ENCODE measurements at places on chromosomes 2 and 18.

GRCh38 chr2:37570773-37571586 is 100.5 kb downstream of the CDC42EP3 start:
- DNase-seq: peak; percentile 31

GRCh38 chr2:198483051-198483450 is 678.7 kb downstream of the PLCL1 start:
- DNase-seq: no peak

DNA sequence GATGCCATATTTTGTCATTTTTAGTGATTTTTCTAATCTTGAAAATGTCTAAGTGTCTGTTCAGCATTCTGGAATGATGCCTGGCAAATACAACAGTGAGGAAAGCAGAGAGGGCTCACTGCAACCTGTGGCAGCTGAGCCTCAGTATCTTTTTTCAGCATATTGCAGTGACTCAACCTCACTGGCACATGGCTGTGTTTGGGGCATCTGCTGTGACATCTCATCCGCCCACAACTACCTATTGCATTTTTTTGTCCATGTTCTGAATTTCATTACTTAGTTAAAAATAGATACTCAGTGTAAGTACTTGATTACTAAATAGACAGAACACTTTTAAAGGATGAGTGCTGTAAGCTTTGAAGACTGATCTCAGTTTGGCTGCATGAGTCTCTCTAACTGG is 10.7 kb downstream of the BABAM2 start:
- DNase-seq: no peak

- DNase-seq: no peak
Observed at GRCh38 chr2:120901201-120901600, 165.5 kb downstream of the GLI2 start.

GRCh38 chr2:217916504-217917254 is 86.1 kb downstream of the TNS1 start:
- no peak for DNase-seq

- DNase-seq: no peak
Observed at GRCh38 chr2:29064346-29064715, 10.0 kb downstream of the PCARE start.

- peak; percentile 82 for DNase-seq
Observed at GRCh38 chr2:186575302-186575701, 14.6 kb upstream of the ITGAV start.

GRCh38 chr18:7393080-7393479 is 162.2 kb downstream of the LRRC30 start:
- DNase-seq: no peak

- no peak for DNase-seq
Observed at GRCh38 chr18:41347057-41347456, 608.0 kb upstream of the PIK3C3 start.

DNA sequence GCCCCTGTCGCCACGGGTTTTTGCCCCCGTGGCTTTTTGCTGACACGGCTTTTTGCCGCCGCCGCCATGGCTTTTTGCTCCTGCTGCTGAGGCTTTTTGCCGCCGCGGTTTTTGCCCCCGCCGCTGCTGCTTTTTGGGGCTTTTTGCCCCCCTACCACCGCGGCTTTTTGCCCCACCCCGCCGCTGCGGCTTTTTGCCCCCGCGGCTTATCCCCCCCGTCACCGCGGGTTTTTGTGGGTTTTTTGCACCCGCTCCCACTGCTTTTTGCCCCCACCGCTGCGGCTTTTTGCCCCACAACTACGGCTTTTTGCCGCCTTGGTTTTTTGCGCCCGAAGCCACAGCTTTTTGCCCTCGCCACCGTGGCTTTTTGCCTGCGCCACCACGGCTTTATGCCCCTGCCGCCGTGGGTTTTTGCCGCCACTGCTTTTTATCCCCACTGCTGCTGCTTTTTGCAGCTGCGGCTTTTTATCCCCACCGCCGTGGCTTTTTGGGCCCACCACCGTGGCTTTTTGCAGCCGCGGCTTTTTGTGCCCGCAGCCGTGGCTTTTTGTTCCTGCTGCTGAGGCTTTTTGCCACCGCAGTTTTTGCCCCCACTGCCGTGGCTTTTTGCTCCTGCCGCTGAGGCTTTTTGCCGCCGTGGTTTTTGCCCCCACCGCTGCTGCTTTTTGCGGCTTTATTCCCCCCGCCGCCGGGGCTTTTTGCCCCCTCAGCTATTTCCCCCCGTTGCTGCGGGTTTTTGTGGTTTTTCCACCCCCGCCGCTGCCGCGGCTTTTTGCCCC is 2798.0 kb upstream of the TEKT4 start:
- no peak for DNase-seq

- no peak for DNase-seq
Observed at GRCh38 chr2:227888289-227888688, 16.9 kb downstream of the DAW1 start.

GRCh38 chr2:9991829-9992273 is 40.4 kb downstream of the GRHL1 start:
- DNase-seq: no peak

GRCh38 chr18:364256-364826 is 96.5 kb upstream of the THOC1 start:
- no peak for DNase-seq

DNA sequence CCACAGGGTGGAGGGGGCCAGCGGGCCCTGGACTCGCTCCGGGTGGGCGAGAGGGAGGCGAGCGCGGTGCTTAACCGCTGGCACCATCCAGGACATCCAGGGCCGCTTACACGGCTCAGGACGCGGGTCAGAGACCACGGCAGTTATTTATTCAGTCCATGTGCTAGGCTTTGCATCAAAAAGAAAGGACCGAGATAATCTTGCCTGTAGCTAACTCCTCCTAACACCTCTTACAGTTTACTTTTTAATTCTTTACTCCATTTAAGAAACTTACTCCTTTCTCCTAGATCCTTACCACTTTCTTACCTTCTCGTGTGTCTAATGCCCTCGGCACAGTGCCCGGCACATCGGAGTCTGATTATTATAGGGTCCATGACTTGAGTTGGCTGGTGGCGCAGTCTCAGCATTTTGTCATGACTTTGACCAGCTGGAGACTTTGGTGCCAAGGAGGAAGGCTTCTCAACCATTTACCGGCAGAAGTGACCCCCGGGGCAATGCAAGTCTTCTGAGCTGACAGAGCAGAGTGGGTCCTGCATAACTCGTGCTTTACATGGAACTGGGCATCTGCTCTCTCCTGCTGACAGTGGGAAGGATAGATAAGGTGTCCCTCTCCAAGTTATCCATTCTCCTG is 503 bp downstream of the ANXA4 start:
- no peak for DNase-seq

DNA sequence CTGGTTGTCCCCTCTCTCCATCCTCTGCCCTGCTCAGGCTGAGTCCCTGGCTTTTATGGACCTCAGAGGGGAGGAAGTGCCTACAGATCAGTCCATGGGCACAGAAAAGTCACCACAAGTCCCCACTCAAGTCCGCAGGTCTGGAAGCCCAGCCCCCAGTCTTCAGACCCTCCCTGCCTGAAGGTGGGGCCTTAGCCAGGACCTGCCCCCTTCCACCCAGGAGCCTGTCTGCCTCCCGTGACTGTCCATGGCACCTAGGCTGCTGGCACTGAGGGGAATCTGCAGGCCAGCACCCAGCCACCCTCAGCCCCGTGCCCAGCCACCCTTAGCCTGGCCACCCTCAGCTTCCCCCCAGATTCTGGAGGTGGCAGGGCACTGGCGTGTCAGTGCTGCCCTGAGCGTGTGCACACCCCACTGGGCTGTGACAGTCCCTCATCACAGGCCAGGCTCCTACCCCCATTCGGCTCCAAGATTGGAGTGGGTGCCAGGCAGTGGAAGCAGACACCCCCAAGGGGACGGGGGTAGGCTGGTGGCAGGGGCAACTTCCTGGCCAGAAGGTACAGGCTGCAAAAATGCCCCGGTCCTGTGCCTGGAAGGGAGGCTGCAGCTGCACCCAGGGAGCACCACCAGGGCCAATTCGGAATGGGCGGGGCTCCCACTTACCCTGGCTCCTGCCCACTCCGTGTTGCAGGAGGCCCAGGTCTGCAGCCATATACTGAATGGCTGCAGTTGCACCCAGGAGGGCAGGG is 154.7 kb upstream of the RMP24 start:
- DNase-seq: no peak

GRCh38 chr2:105405291-105405690 is 6.4 kb upstream of the FHL2 start:
- no peak for DNase-seq

- peak; percentile 4 for DNase-seq
Observed at GRCh38 chr2:18910843-18911242, 321.5 kb upstream of the NT5C1B start.

DNA sequence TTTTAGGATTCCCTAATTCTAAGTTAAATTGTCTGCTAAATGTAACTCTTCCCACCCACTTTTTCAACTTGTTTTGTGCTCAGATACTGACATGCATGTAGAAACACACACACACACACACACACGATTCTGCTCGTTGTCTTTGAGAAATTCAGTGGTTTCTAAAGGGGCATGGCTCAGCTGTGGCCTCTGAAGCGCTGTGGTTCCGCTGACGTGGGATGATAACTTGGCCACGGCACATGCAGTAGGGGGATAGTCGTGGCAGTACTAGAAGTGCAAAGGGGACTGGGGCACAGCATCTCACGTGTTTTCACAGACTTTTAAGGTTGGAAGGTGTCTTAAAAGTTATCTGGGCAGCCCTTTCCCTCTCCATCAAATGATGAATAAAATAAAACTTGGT is 18.4 kb downstream of the CASP10 start:
- DNase-seq: no peak

DNA sequence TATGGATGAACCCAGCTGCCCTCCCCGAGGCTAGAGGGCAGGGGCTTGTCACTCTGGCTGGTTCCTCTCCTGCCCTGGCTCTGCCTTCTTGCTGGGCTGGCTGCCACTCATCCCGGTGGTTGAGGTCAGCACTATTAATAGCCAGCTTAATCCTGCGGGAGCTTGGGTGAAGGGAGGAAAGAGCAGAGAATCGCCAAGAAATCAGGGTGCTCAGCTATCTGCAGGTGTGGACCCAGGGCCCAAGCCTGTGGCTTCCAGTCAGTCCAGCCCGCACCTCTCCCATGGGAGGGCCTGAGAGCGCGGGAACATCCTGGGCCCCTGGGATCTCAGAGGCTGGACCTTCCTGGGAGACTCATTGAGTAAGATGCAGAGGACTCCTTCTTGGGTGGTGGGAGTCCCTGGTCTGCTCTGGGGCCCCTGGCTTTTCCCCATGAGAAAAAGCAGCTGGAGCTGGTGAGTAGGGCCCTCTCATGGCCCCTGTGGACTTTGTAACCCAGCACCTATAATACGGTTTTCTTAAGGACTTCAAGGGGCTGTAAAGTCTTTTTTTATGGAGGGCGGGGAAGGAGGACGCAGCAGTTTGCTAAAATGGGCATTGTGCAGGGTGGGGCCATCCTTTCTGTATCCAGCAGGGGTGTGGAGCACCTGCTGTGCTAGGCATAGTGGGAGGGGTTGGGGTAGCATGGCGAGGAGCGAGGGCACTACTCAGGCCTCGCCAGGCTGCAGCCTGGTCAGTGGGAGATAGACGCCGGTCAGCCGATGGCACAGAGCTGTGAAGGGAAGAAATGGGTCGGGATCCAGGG is 27.4 kb upstream of the CNNM3 start:
- peak; percentile 78 for DNase-seq

GRCh38 chr2:6526093-6526824 is 339.4 kb downstream of the CMPK2 start:
- no peak for DNase-seq

DNA sequence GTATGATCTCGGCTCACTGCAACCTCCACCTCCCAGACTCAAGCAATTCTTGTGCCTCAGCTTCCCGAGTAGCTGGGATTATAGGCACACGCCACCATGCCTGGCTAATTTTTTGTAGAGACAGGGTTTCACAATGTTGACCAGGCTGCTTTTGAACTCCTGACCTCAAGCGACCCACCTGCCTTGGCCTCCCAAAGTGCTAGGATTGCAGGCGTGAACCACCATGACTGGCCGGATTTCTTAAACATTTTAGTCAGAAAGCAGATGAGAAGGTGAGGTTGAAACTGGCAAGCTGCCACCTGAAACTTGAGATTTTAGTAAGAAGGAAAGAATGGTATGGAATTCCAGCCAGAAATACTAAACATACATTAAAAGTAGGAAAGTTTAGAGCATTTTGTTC is 31.9 kb downstream of the KLHL23 start:
- DNase-seq: no peak

GRCh38 chr2:118431586-118431985 is 343.3 kb downstream of the INSIG2 start:
- no peak for DNase-seq

Measured in LoVo (cell line).